Activated CD4-positive, alpha-beta T cell treated with anti-CD3 and anti-CD28 coated beads, Interleukin-2, amount 10 ng/mL, durations not matched to agents 24 days and 14 days (primary cell): ENCODE measurements at places on chromosomes 2 and 18. TPM values are rescaled to one million over a fixed set of nuclear protein-coding genes. Genes with fewer than 3 reads are reported as not detected.

DNA sequence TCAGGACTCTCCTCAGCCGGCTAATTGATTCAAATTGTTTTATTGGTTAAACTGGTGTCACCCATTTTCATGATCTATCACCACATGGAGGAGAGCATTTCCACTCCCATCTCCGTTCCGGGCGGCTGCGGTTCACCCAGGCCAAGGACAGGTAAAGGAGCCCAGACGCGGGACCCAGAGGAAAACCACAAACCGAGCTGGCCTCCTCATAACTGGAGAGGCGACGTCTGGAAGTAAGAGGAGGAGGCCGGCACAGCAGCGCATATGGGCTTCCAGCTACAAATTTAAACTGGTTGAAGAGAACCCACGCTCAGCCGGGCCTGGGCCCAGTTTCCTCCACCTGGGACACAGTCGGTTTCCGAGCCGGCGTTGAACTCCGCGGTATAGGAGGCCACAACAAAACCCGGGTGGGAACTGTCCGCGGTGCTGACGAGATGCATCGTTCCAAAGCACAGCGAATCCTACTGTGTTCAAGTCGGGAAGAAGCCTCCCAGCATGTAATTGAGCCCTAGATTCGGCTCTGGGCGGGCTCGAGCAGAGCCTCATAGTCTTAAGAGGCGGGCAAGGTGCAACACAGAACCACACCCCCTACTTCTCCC lies 3.0 kb upstream of the SKOR2 start:
- peak; percentile 84 for DNase-seq

GRCh38 chr2:237182422-237183123 lies 96.9 kb downstream of the COPS8 start:
- DNase-seq, result peak; percentile 42

- no peak for DNase-seq
Measured at GRCh38 chr2:108031471-108031941, 45.2 kb downstream of the SLC5A7 start.

DNA sequence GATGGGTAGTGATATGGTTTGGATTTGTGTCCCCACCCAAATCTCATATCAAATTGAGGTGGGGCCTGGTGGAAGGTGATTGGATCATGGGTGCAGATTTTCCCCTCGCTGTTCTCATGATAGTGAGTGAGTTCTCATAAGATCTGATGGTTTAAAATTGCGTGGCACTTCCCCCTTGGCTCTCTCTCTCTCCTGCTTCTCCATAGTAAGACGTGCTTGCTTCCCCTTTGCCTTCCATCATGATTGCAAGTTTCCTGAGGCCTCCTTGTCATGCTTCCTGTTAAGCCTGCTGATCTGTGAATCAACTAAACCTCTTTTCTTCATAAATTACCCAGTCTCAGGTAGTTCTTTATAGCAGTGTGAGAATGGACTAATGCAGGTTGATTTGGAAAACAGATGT lies 223.2 kb upstream of the APCDD1 start:
- no peak for DNase-seq

GRCh38 chr2:160499865-160500264 lies 6.3 kb upstream of the RBMS1 start:
- DNase-seq, result peak; percentile 37

DNA sequence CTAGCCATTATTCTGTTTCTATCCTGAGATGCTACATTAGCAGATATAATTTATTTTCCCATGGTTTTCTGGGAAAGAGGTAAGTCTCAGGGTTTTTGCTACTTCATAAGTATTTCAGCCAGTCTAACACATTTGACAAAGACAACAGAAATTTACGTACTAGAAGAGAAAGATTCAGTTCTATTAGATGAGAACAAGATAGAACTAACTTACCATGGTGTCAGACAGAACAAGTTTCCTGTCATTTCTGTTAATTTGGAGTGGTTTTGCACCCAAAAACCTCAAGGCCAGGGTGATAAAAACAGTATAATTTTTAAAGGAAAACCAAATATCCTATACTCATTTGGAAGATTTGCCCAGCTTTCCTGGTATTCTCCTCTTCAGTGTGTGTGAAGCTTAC lies 15.6 kb downstream of the SLC4A5 start:
- no peak for DNase-seq

FAM228B gene
- 3.2 and 4.7 TPM in 2 replicates for total RNA-seq

ASXL2 gene
- 57.1 and 57.4 TPM in 2 replicates for total RNA-seq

TMEM37 gene
- total RNA-seq, result not detected in 2 replicates
